ENCODE measurements at places on chromosomes 7 and 10.

DNA sequence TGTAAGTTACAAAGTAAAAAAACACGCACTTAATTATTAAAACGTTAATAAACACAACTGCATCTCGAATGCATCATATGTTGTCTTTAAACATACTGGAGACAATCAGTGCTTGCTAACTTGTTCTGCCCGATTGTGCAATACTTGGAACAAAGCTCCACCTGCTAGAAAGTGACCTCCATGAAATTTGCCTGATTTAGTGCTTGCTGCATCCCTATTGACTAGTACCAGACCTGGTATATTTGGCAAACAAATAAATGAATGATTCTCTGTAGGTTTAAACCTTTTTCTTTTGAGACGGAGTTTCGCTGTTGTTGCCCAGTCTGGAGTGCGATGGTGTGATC lies 6.2 kb downstream of the BZW2 start:
- no peak for DNase-seq

DNA sequence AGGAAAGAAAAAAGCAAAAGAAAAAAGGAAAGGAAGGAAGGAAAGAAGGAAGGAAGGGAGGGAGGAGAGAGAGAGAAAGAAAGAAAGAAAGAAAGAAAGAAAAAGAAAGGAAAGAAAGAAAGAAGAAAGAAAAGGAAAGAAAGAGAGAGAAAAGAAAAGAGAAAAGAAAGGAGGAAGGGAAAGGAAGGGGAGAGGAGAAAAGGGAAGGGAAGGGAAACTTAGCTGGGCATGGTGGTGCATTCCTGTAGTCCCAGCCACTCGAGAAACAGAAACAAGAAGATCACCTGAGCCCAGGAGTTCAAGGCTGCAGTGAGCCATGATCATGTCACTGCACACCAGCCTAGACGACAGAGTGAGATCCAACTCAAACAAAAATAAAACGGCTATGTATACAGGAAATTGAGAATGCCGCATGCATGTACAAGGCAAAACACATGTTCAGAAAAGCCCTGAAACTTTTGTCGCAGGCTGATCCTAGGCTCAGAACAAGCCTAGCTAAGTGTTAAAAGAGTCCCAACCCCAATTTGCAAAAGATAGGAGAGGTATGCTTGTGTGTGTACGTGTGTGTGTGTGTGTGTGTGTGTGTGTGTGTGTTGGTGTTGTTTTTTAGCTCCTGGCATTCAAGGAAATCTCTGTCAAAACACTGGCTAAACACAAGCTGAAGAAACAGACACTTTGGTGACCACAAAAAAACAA lies 6.6 kb upstream of the NPC1L1 start:
- no peak for DNase-seq

DNA sequence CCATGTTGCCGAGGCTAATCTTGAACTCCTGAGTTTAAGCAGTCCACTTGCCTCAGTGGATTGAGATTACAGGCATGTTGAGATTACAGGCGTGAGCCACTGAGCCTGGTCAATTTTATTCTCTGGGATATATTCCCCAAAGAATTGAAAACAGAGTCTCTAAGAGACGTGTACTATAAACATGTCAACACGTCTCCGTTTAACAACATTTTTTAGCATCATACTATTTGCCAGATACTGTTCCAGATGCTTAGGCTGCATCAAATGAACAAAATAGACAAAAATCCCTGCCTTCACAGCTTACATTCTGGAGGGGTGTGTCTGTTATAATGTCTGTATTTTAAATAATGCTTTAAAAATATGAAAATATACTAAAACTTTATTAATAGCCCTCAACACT lies 54.1 kb upstream of the PRKG1 start:
- no peak for DNase-seq

DNA sequence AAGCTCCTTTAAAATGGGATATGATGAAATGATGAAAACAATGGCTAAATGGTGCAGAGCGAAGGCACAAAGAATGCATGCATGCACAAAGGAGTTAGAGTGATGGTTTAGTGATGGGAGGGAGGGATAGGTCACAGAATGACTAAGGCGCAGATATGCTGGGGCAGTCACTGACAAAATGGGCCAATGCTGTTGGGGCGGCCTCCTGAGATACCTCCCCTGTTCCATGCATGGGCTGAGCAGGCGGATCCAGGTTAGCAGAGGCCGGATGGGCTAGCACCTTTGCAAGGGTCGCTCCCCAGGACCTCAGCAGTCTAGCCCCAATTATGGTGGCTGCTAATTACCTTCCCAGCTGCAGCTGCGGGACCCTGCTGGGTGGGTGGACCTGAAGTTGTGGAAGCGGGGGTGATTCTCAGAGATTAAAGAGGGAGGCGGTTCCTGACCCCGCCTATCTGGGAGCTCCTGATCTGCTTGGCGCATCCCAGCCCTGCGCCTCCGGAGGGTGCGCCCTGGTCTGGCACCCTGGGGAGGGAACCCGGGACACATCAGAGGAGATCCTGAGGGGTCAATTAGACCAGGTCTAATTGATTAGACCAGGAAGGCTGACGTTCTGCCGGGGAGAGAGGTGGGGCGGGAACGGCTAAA lies 175.0 kb downstream of the CYP26A1 start:
- no peak for DNase-seq

GRCh38 chr10:43258562-43259212 lies 8.2 kb downstream of the RASGEF1A start:
- DNase-seq: no peak

DNA sequence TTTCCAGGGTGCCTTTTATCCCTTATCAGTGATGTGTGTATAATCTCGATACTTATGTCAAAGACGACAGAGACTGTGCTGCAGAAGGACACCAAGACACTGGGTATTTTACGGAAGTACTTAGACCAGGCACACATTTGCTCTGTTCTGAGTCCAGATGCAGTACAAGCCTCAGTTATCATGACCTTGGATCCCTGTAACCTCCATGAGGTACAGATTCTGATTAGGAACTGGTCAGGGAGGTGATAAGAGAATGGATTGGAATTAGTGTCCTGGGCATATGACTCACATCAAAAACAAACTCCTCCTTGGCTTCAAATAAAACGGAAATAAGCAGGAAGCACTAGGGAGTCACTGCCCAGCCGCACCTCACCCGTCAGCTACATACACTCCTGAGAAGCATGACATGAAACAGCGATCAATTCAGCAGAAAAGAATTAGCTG lies 146.5 kb downstream of the SFMBT2 start:
- DNase-seq: no peak

DNA sequence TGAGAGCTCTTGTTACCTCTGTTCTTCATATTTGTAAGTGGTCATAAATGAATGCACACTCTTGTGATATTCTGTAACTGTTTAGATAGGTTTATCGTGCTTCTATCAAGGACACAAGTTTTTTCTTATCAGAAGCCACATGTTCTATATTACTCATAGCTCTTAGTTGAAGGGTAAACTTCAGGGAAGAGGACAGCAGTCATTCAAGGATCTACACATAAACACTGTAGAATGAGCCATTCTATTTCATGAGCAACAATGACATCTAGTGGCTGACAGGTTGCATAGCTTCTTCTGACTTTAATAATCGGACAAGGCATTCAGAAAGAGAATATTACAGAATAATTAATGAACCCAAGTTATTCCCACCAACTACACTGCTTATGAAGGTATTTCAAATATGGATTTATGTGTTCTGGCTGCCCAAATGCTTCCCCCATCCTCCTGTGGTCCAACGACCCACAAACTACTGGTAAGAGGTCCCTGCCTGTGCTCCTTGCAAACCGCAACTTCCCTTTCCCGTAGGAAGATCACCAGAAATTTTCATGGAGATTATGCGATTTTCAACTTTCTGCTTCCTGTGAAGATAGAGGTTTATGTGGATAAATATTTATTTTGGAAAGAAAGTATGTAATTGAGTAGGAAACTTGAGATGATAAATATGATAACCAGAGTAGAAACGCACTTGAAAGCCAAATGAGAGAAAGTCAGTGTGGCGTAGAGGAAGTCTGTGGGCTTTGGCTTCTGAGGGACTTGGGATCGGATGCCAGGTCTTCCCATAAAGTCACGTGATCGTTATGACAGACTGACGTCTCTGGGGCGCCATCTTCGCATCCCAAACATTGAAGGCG lies 16.8 kb upstream of the ABCB5 start:
- DNase-seq: no peak

DNA sequence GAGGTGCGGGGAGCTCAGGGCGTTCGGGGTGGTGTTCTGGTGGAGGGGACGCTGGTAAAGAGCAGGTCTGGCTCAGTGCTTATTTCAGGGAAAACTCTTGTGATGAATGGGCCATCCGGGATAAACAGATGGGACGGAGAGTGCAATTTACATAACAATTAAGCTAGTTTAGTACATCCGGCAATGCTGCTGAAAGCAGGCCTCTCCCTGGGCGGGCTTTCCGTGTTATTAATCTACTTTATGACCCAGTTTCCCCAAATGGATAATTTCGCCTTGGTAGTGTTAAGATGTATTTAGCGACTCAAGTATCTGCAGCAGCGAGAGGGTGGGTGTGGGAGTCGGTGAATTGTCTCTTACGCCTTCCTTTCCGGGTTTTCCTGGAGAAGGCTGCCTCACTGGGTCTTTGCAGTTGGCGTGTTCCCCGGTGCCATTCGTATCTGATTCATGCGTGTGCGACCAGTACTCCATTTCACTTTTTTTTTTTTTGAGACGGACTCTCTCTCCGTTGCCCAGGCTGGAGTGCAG lies 25.2 kb downstream of the FOXK1 start:
- no peak for DNase-seq

DNA sequence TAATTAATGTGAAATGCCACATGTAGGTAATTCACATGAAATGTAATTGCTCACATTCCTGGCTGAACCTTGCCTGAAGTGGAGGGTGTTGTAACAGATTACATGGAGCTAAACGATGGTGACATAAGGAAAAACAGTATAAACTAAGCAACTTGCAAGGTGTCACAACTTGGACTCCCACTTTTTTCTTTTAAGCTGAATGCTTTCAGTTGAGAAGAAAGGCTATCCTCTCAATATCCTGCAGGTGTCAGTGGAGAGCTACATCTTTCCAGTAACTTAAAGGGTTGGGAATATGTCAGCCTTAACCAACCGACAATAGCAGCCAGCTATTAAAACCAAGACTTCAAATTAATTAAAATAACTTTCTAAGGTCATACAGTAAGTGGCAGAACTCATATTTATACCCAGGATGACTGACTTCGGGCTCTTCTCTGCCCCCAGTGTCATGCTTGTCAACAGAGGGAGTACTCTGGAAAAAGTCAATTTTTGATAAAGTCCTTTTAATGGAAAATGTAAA lies 33.7 kb downstream of the NRBF2 start:
- no peak for DNase-seq

GRCh38 chr7:108235451-108236061 lies 105.4 kb upstream of the LAMB4 start:
- DNase-seq: no peak

GRCh38 chr7:123769371-123769770 lies 20.6 kb upstream of the WASL start:
- DNase-seq: no peak

DNA sequence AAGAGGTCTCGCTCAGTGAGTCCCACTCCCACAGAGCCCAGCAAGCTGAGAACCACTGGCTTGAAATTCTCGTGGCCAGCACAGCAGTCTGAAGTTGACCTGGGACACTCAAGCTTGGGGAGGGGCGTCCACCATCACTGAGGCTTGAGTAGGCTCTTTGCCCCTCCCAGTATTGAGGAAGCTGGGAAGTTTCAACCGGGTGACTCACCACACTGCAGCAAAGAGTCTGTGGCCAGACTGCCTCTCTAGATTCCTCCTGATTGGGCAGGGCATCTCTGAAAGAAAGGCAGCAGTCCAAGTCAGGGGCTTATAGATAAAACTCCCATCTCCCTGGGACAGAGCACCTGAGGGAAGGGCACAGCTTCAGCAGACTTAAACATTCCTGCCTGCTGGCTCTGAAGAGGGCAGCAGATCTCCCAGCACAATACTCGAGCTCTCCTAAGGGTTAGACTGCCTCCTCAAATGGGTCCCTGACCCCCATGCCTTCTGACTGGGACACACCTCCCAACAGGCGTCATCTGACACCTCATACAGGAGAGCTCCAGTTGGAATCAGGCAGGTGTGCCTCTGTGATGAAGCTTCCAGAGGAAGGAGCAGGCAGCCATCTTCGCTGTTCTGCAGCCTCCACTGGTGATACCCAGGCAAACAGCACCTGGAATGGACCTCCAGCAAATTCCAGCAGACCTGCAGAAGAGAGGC lies 970.9 kb upstream of the LRRN3 start:
- no peak for DNase-seq

GRCh38 chr7:99399597-99399996 lies 8.8 kb downstream of the PDAP1 start:
- DNase-seq: no peak

GRCh38 chr7:76155938-76156337 lies 45.8 kb upstream of the SRRM3 start:
- DNase-seq: peak; percentile 7

- DNase-seq: no peak
Observed at GRCh38 chr10:128310971-128311658, 184.9 kb upstream of the MKI67 start.

DNA sequence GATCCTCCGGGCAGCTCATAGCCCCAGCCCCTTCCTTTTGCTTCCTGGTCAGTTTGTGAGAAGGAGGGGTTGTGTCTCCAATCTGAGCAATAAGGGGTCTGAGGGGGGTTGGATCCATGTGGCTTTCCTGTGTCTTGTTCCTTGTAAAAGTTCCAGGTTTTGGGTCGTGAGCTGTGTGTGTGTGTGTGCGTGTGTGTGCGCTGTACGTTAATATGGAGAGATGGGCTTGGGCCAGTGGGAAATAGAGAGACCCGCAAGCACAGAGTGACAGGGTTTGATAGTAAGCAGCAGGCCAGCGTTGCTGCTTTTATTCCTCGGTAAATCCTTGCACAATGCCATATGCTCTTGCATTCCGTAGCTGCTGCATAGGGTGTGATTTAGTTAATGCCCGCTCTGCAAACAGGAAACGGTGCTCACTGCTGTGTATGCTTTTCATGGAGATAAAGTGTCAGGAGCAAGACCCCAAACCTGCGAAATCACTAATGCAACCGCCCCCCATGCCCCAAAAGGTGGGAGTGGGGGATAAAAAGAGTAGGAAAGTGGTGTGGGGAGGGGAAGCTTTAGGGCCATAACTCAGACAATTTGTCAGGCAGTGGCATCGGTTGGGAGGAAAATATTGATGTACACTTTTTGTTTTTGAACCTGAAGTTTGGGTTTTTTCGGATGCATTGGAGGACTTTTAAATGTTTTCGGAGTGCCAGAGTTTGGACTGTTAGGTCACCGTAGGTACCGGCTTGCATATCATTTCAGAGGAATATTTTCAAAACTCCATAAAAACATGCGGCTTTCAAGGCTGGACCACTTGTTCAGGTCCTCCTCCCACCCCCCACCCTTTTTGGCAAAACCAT lies 108.7 kb downstream of the TCF7L2 start:
- no peak for DNase-seq

All from SIG-M5 (cell line).